ENCODE measurements at places on chromosomes 12 and 14.

DNA sequence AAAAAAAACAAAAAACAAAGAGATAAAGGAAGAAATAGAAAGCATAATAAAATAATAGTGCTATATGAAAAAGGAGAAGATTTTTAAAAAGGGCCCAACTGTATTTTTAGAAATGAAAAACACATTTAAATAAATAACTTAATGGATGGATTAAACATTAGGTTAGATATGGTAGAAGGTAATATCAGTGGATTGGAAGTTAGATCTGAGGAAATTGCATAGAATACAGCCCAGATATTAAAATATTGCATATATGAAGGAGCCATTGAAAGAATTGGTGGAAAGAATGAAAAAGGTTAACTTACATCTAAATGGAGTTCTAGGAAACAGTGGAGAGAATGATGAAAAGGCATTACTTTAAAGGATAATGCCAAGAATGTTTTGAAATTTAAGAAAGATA, 27.8 kb downstream of the CACNA1C start:
- no peak for DNase-seq

DNA sequence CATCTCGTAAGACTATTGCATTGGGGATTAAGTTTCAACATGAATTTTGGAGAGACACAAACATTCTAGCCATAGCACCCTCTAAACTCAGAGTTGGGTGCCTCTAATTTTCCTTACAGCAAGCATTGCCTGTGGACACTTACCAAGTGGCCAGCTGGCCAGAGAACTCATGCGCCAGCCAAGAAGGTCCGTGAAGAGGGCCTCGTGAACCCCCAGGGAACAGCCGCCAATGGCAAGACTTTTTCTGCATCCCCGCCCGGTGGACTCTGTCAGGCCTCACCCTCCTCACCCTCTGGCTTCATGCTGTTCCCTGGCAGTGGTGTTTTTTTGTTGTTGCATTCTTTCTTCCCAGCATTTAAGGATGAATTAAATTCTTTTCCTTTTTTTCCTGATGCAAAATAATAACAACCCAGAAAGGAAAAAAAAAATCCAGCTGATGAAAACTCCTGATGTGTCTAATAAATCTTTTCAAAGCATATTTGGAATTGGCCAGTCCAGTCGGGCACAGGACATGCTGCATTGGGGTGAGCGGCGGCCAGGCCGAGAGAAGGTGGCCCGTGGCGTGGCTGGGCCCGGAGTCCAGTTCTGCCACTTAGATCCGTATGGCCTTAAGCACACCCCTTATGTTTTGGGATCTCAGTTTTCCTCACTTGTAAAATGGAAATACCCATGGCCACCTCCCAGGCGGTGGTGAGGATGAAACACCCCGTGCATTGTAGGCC, 191.9 kb upstream of the DIO3 start:
- no peak for DNase-seq

GRCh38 chr12:123573870-123574269, 10.5 kb upstream of the TMED2 start:
- DNase-seq, result no peak

DNA sequence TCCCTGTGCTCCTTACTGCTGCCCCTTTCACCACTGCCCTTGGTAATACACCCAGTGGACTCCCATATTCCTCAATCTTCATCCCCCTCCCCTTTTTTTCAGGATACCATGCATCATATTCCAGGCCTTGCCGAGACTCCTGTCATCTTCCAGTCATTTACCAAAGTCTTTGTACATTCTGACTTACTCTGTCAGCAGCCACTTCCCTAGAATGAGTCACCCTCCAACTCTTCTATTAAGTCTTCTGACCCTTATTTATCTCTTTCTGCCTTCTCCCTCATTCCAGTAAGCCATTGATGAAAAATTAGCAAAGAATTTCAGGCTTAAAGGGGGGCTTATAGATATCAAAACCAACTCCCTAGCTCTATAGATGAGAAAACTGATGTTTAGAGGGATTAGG, 128.0 kb downstream of the STXBP6 start:
- no peak for DNase-seq

GRCh38 chr14:100536121-100536510, 51.1 kb downstream of the BEGAIN start:
- DNase-seq, result no peak

- no peak for DNase-seq
These were observed 8.5 kb downstream of the BTG1 start for GRCh38 chr12:92136965-92137721.

- DNase-seq, result peak; percentile 17
These were observed 77.5 kb downstream of the PELI2 start for GRCh38 chr14:56195704-56196103.

- no peak for DNase-seq
These were observed 17.5 kb downstream of the EVL start for GRCh38 chr14:100082723-100083122.

DNA sequence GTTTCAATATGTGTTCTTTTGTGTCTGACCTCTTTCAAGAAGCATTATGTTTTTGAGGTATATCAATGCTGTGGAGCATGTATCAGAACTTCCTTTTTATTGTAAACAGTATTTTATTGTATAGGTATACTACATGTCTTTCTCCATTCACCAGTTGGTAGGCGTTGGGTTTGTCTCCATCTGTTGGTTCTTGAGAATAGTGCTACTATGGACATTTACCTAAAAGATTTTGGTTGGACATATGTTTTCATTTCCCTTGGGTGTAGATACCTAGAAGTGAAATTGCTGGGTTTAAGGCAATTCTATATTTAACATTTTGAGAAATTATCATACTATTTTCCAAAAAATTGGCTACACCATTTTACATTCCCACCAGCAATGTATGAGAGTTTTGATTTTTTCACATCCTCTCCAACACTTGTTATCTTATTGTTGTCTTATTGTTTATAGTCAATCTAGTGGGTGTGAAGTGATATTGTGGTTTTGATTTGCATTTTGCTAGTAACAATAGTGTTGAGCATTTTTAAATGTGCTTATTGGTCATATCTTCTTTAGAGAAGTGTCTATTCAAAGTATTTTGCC, 409.2 kb downstream of the IPO8 start:
- DNase-seq, result no peak

DNA sequence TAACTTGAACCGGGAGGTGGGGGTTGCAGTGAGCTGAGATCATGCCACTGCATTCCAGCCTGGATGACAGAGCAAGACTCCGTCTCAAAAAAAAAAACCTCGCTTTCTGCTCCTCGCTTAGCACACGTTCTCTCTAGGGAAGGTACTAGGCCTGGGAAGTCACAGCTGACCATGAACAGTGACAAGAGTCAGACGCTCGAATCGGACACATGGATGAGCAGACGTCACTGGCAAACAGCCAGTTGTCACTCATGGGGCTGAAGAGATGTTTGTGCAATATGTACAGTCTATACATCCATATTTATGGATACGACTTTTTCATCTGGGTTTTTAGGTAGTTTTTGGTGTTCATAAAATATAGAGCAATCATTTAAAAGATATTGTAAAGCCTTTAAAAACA, 19.4 kb downstream of the TCHP start:
- no peak for DNase-seq

GRCh38 chr12:112686373-112686772, 105.2 kb upstream of the RPH3A start:
- no peak for DNase-seq

- no peak for DNase-seq
These were observed 131.4 kb downstream of the RPAP3 start for GRCh38 chr12:47574252-47575021.
